ENCODE measurements at places on chromosomes 1 and 21.

DNA sequence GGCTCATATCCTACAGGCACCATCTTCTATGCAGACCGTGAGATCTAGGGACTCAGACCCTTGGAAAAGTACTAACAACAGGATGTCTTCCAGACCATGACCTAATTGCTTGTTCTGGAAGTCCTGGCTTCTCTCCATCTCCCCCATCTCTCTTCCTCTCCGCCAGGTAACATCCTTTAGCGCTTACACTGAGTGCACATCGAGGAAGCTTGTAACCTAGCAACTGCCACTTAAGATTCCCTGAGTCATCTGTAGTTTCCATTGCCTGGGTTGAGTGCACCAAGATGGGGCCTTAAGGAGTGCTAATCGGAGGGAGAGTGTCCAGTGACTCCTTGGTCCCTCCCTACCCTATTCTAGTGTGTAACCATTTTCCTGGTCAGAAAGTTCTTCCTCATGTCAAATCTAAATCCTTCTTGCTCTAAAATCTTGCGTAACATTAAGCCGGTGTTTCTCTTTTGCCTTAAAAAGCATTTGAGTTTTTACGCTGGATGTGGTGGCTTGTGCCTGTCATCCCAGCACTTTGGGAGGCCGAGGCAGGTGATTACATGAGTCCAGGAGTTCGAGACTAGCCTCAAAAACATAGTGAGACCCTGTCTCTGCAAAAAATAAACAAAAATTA is 9.7 kb downstream of the KLHDC8A start:
- DNase-seq: no peak

DNA sequence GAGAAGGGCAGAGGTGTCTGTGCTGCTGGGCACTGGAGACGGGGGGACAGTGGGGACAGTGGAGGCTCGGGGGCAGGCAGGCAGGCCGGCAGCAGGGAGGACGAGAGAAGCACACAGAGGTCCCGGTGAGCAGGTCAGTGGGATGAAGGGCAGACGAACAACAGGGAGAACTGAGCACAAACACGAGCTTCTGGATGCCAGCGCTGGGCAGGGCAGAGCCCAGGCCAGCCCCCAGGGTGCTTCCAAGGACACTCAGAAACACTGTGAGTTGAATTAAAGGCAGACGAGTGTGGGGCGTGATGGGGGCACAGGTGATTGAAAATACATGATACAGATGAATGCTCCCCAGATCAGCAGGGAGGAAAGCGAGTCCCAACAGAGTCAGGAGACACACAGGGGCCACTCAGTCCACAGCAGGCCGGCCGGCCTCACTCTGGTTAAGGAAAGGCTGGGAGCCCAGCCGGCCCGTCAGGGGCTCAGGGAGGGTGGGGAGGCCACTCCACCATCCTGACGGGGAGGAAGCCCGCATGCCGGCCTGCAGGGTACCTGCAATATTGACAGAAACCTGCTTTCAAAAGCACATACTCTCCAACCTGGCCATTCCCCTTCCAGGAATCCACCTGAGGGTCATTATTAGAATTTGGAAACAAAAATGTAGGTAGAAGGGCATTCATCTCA is 14.1 kb downstream of the SLC19A1 start:
- no peak for DNase-seq

DNA sequence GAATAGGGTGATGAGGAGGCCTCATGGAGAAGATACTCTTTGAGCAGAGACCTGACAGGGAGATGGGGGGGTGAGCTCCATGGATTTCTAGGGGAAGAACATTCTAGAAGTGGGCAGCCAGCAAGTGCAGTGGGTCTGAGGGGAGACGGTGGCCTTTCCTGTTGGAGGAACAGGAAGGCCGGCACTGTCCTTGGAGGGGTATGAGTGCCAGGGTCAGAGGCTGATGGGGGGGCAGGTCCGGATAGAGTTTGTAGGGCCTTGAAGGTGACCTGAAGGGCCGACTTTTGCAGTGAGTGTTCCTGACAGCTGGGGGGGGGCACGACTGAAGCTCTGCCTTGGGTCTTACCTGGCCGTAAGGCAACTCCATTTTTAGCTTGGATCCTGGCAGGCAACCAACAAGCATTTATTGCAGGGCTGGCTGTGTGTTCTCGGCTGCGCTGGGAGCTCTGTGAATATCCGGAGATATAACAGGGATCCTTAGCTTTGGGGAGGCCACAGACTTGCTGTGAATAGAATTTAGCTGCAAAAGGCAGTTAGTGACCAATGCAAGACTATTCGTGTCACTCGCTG is 130.6 kb downstream of the MRPS6 start:
- DNase-seq: no peak

GRCh38 chr1:94045465-94046056 is 75.4 kb downstream of the ABCA4 start:
- peak; percentile 11 for DNase-seq

- DNase-seq: peak; percentile 8
Measured at GRCh38 chr1:77282187-77282865, 507 bp downstream of the AK5 start.

- no peak for DNase-seq
Measured at GRCh38 chr1:94124538-94124937, 3.6 kb upstream of the ABCA4 start.
